ENCODE measurements at places on chromosomes 4 and X. TPM values are rescaled to one million over a fixed set of nuclear protein-coding genes. Genes with fewer than 3 reads are reported as not detected.

Gene RIBC1
- 3.8 TPM for total RNA-seq

Gene TMSB15B
- total RNA-seq = 8.1 TPM

Gene RAB9B
- 3.6 TPM for total RNA-seq

Gene NOX1
- total RNA-seq = not detected

Gene ZNF732
- 1.5 TPM for total RNA-seq

Gene PIM2
- total RNA-seq = 6.1 TPM

Gene TFE3
- 160 TPM for total RNA-seq

Gene CT55
- not detected for total RNA-seq

Gene ARX
- not detected for total RNA-seq

Gene SMIM31
- total RNA-seq = not detected

Gene ADAMTS3
- 5.3 TPM for total RNA-seq

DNA sequence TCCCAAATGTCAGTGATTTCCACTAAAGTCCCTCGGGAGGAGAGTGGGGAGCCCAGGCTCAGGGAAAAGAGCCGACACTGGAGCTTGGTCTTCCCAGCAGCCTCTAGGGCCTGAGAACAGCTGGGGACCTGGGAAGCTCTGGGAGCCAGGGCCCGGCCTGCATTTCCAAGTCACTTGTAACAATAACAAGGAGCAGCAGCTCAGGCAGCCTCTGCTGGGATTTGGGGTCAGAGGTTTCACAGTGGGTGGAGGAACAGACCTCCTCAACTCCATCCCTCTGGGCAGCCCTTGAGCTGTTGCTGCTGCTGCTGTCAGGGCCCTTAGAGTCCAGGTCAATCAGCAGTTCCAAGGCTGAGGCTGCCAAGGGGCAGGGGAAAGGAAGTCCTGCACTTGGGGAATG is 11.1 kb downstream of the STARD8 start:
- DNase-seq = no peak

DNA sequence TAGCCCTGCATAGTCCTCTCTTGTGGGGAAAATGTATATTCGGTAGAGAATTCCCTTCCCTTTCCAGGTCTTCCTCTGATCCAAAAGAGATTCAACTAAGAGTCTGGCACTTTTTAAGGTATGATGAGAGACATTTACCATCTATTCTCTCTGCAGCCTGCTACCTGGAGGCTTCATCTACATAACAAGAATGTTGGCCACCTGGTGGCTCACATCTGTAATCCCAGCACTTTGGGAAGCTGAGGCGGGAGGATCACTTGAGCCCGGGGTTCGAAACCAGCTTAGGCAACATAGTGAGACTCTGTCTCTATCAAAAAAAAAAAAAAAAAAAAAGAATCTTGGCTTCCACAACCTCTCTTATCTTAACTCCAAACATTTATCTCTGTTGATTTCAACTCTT is 40.4 kb upstream of the NOCT start:
- no peak for DNase-seq

GRCh38 chrX:110004731-110005369 is 1.9 kb downstream of the TMEM164 start:
- peak; percentile 18 for DNase-seq

GRCh38 chr4:3771939-3772495 is 5.8 kb downstream of the ADRA2C start:
- no peak for DNase-seq

DNA sequence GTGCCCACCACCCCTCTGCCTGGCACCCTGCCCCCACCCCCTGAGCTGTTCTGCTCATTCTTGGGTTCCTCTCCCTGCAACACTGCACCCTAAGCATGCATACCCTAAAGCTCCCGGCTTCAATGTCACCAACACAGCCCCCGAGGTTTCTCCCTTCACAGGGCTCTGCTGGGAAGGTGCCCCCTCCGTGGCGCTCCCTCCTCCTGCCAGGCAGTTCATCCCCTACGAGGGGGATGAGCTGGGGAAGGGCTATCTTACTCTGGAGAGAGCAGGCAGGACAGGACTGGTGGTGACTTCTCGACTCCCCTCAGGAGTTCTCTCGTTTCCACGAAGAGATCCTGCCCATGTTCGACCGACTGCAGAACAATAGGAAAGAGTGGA is 6.5 kb downstream of the ATP5ME start:
- no peak for DNase-seq

- no peak for DNase-seq
These were observed 21.7 kb downstream of the RAB40AL start for GRCh38 chrX:102958794-102959193.

DNA sequence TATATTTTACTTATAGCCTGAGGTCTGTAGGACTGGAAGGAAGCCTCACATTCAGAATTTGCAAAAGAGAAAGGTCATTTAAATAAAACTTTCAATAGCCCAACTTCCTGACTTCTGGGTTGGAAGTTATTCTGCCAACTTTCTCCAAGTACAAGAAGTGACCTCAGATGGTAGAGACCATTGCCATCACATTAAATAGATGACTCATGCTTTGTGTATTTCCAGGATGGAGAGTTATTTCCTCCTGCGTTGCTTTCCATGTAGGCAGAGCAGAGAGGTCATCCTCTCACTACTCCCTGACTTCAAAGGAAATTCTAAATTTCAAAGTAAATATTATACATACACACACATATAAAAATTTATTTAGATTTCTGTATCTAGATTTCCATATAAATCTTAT is 73.0 kb upstream of the NR3C2 start:
- DNase-seq = no peak

DNA sequence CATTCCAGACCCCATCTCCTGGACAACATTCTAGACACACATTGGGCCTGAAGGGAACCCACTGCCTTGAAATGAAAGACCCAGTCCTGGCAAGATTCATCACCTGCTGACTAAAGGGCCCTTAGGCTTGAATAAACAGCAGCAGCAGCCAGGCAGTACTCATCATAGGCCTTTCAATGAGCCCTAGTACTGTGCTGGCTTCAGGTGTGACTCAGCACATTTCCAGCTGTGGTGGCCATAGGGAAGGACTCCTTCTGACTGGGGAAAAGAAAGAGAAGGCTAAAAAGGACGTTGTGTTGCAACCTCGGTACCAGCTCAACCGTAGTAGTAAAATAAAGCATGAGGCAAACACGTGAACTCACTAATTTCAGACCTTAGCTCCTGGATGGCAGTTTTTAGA is 344.0 kb downstream of the ACTRT1 start:
- peak; percentile 12 for DNase-seq

GRCh38 chrX:39176105-39176504 is 374.8 kb downstream of the MID1IP1 start:
- DNase-seq = peak; percentile 47

DNA sequence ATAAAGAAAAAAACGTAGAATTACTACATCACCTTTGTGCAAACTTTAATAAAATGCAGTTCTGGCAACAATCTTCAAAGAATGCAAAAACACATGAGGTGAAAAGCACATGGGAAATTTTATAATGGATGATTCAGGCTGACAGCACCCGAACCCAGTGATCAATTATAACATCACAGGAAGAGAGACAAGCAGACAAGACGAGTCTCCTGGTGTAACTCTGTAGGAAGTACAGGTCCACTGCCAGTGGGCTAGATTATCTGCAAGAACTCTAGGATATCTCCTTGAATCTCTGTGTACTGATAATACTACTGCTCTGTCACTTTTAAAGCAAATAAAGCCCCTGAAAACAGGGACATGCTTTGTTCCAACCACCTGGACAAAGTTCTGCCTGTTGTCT is 58.9 kb upstream of the NXF3 start:
- DNase-seq = no peak

DNA sequence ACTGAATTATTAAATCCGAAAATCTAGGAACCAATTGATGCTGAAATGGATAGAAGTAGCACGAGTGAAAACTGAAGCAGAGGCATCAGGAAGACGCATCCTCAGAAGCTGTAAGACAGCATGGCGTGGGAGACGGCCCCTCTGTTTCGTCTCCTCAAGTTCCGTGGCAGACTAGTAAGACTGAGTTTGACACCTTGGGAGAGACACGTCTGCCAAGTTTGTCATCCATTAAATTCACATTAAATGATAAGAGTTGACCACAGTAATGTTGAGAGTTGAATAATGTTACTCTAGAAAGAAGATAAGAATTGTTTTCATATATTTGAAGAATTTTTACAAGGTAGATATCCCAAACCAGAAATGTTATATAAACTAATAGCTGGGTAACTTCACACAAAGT is 736.1 kb upstream of the FRG1 start:
- no peak for DNase-seq

DNA sequence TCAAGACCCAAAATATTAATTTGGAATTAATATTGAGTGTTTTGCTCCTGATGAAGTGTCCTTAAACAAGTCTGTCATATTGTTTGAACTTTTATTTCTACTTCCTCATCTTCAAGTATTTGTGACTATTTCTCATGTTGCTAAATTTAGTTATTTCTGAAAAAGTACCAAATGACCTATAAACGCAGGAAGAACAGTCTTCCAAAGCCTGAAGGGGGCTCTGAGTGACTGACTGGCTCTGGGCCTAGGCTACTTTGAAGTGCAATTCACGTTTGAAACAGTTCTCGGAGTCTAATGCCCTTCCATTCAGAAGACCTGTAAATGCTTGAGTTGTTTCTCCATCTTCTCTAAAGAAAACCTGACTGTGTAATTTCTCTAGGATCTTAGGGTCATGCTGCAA is 26.5 kb downstream of the GALNT7 start:
- peak; percentile 66 for DNase-seq

DNA sequence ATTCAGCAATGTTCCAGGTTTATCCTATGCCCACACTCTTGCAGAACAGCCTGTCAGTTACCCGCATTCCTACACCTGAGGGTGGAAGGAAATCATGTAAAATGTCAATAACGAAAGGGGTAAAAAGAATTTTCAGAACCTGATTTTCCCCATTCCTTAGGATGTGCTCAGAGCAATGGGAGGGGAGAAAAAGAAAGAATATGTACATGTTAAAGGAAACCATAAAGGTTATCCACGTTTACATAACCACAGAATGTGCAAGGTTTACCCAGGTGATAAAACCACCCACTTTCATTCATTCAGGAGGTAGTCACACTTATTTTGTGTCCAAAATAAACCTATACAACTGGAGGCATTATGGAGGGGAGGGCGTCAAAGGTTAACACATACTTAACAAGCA is 335.5 kb downstream of the ZNF674 start:
- no peak for DNase-seq

- DNase-seq = no peak
These were observed 1087.4 kb upstream of the SLIT2 start for GRCh38 chr4:19164334-19164733.

DNA sequence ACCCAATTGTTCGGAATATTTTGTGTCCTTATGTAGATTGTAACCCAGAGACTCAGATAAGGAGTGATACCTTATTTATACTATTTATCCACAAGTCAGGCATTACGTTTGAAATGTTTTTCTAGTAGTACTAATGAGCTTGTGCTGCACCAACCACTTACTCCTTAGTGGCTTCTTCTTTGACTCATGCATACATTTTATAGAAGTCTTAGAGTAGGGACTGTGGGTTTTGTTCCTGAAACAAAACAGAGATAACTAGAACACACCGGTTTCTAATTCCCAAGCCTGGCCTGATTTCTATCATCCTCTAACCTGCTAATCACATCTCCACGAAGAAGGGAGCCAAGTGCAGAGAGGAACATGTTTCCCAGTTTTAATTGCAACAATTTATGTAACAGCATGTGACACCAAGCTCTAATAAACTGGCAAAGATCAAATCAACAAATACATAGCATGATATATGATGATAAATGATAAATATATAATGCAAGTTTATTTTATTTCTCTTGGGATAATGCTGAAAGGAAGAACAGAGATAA is 32.3 kb downstream of the MGARP start:
- no peak for DNase-seq

DNA sequence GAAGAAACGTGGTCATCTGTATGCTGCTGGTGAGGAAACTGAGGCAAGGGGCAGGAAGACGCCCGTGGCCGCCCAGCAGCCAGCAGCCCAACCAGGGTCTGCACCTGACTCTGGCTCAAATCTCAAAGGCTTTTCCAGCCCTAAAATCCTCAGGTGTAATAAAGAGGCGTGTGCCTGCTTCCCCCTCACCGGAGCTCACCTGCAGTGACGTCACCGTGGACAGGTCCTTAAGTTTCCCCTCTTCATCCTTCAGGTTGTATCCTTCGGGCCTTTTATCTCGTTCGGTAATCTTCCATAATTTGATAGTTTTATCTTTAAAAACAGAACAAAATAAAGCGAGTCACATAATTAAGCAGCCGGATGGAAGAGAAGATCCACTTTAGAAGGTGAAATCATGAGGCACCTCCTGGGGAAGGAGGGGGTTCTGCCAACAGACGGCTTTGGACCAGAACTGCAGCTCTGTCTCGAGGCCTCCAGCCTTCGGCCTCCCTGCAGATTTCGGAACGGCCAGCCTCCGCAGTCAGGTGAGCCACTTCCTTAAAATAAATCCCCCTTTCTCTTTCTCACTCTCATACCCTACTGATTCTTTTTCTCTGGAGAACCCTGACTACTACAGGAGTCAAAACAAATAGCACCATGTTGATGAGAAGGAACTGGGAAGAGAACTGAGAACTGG is 96.7 kb downstream of the PPP2R2C start:
- DNase-seq = no peak

DNA sequence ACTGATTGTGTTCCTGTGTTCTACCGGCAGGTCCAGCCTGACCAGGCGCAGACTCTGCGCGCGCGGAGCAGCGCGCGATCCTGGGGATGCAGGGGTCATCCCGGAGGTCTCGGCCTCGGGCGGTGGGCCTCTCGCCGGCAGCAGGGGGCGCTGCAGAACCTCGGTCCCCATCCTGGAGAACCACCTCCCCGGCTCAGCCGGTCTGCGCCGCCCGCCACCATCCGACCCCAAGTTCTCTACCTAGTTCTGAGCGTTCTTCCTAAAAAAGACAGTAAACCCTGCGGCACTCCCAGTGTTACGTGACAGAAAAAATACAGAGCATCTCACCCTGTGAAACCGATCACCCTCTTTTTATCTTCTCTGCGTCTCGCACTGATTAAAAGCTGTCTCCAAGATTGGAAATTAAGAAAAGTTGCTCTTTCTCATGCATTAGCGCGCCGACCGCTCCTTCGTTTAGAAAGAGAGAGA is 1.6 kb downstream of the TRPC3 start:
- DNase-seq = peak; percentile 78
